ENCODE measurements at places on chromosomes 5 and 9. TPM values are rescaled to one million over a fixed set of nuclear protein-coding genes. Genes with fewer than 3 reads are reported as not detected.

The GDNF gene
- not detected for total RNA-seq

The N4BP3 gene
- total RNA-seq, result 0.17 TPM

The CNTNAP3B gene
- 45.6 TPM for total RNA-seq

The CD180 gene
- 0.75 TPM for total RNA-seq

The TMEM174 gene
- not detected for total RNA-seq

The TSTD2 gene
- total RNA-seq, result 31.3 TPM

The ANKRA2 gene
- total RNA-seq, result 29.4 TPM

The DBH gene
- total RNA-seq, result not detected

The NFIB gene
- total RNA-seq, result 215 TPM

The ACSL6 gene
- total RNA-seq, result not detected

The MAPK9 gene
- total RNA-seq, result 25.3 TPM

The DOLPP1 gene
- total RNA-seq, result 3.3 TPM

The HDAC3 gene
- 38.6 TPM for total RNA-seq

The GLDC gene
- total RNA-seq, result not detected
